Fibroblast of villous mesenchyme (primary cell): ENCODE measurements at places on chromosomes 11 and 22. TPM values are rescaled to one million over a fixed set of nuclear protein-coding genes. Genes with fewer than 3 reads are reported as not detected.

- DNase-seq, result no peak
These were observed 19.9 kb upstream of the NCR3LG1 start for GRCh38 chr11:17331669-17332068.

DNA sequence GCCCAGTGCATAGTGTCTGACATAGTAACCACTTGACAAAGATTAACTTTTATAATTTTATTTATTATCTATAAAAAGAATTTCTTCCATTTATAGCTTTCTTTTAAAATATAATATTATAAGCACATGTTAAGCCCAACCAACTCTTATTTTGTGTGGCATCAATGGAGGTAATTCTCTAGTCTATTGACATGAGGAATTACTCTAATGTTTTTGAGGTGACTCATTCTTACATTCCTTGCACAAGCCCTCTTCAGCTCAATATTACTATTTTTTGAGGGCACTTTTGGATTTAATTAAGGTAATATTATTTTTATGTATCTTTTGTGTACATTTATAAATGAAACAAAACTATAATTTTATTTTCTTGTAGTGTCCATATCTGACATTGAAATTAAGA, 59.6 kb downstream of the AASDHPPT start:
- DNase-seq, result no peak

DNA sequence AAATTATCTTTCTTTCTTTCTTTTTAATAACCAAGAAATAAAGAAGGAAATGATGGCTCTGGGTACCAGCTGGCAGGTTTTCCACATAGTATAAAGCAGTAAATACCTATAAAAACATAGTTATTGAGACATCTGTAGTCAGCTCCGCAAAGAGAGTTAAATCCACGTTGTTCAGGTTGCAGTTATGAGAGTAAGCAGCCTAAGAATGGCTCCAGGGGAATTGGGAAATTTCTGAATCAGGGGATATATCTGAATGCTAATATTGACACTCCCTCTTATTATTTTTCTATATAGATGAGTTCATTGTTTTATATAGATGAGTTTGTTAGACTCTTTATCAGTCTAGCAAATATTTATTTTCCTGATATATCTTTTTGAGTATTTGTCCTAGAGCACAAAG, 322.0 kb upstream of the LRRC4C start:
- DNase-seq, result no peak

- DNase-seq, result peak; percentile 80
These were observed 1054.7 kb upstream of the CNTN5 start for GRCh38 chr11:97965849-97966646.

- DNase-seq, result peak; percentile 70
These were observed 30.9 kb upstream of the LRRC32 start for GRCh38 chr11:76701294-76702040.

DNA sequence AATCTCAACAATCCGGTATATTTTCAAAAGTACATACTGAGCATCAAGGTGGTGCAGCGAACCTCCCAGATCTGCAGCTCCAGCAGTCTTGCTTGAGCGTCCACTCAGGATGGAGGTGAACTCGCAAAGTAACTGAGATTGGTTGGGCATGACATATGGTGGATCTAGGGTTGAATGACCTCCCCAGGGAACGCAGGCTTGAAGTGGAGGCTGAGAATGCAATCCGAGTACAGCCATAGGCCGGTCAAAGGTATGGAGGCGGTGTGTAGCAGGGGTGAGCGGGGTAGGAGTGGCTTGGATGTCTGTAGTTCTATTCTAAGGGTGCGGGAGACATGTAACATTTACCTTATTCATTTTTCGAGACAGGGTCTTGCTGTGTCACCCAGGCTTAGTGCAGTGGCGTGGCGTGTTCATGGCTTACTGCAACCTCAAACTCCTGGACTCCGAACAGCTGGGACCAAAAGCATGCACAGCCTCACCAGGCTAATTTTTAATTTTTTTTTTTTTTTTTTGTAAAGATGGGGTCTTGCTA, 631 bp upstream of the C22orf39 start:
- peak; percentile 53 for DNase-seq

- peak; percentile 52 for DNase-seq
These were observed 22.8 kb downstream of the YPEL4 start for GRCh38 chr11:57626895-57627294.

CD3G gene
- total RNA-seq, result not detected in 2 replicates

OR1S1 gene
- total RNA-seq, result not detected in 2 replicates
